ENCODE measurements at places on chromosomes 3 and 15.

DNA sequence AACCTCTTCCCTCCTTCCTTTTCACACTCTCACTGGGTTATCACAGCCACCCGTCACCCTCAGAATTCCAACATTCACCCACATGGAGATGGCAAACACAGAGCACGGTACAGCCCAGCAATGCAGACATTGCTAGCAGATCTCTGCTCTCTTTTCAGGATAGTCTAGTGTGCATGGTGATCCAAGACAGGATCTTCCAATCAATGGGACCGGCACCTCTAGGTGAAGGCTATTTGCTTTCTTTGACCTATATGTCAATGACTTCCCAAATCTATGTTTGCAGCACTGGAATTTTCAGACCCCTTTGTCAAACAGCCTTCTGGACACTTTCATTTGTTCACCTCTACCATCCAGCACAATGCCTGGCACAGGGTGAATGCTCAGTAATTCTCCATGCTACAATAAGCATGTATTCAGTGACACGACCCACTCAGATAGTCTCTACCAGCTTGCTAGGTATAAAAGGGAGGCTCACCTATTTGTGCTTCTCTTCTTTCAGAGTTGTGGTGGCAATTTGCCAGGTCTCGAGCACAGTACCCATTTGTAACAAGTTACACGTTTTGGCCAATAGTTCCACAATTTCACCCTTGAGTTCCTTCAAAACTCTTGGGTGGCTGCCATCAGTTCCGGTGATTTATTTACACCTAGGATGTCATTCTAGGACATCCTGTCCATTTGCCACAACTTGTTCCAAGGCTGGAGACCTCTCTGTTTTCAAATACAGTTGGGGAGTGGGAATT is 279.1 kb upstream of the ICE2 start:
- no peak for DNase-seq

GRCh38 chr3:145815707-145816413 is 345.1 kb downstream of the PLOD2 start:
- DNase-seq = no peak

GRCh38 chr3:18432752-18433151 is 7.6 kb upstream of the SATB1 start:
- no peak for DNase-seq

GRCh38 chr3:171366043-171366442 is 94.2 kb downstream of the TNIK start:
- no peak for DNase-seq

- DNase-seq = peak; percentile 4
Observed at GRCh38 chr3:127822682-127823425, 539 bp upstream of the MGLL start.

DNA sequence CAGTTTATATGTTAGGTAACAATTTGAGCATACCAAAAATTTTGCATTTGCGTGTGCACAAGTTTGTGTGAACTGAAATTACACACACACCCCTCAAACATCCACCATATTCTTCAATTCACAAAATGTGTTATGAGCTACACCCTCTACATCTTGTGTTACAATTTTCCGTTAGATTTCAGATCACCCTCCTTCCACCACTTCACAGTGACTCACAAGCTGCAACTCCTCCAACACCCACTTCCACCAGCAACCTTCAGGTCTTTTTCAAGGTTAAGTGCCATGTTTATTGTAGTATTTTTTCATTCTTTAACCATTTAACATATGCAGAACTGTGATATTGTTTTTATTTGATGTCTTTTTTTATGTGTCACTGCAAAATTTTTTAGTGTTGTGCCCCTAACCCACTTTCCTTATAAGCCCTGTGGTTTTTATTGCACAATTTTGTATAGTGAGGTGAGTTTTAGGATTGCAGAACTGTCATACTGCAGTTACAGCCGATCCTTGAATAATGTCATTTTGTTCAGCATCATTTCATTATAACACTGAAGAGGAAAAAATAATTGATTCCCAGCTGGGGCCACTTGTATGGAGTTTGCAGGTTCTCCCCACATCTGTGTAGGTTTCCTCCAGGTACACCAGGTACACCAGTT is 148.9 kb downstream of the PLCL2 start:
- DNase-seq = no peak

GRCh38 chr15:69958496-69959084 is 139.1 kb downstream of the TLE3 start:
- no peak for DNase-seq

DNA sequence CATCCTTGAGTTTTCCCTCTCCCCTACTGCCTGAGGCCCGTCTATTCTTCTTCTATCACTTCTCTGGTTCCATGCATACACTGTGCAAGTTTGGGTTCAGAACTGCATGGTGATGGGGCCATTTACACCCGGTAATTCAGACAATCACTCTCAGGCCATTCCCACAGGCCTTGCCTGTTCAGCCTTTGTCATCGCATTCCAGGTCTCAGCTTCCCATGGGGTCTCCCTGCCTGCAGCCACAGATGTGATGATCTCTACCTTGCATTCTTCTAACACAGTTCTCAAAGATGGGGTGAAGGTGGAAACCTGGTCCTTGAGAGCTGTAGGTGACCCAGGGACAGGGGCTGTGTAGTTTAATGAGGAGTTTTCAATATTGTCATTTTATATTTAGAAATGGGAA is 209.2 kb upstream of the TOPAZ1 start:
- DNase-seq = no peak

GRCh38 chr15:58840048-58840447 is 68.9 kb downstream of the MINDY2 start:
- DNase-seq = no peak

DNA sequence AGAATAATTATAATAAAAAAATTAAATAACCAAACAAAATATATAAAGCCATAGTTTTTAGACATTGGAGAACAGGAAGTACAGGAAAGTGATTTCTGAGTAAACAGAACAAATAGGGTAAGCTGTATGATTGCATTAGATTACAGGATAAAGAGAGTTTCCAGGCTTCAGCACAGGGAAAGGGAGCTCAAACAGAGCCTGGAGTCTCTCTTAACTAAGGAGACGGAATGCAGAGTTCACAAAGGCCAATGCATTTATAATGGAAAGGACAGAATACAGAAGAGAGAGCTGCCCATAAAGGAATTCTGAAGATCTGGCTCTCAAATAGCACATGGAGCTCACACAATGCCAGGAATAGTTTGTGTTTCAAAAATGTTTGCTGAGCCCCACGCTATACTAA is 42.0 kb upstream of the OTOL1 start:
- DNase-seq = no peak

DNA sequence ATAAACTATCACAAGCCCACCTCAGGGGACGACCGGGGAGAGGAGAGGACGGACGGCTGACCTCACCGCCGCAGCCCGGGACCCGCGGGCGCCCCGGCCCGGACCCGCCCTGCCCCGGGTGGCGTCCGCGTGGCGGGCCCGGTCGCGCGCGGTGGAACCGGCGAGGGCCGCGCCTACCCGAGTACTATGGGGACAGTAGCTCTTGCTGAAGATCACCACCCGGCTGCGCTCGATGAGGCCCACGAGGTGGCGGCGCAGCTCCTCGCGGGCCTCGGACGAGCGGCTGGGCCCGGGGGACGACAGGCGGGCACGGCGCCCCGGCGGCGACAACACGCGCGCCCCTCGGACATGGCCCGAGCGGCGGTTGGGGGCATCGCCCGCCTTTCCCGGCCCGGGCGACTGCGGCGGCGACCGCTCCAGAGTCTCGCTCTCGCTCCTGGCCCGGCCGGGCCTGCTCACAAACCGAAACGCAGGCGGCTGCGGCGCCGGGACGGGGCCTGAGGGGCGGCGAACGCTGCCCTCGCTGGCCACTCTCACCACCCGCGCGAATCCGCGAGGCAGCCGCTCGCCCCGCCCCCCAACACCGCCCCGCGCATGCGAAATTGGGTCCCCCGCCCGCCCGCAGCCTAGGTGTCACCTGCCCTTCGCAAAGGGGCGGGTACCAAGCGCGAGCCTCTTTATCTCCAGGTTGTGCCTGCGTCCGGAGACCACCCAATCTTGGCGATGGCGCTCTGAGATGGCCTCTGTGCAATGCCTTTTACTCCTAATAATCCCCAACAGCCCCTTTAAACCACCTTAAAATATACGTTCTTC is at the start of gene TXNRD3:
Gene TXNRD3 (minus strand): TSS at position 554 of the 813 bp plus-strand sequence.
- DNase-seq = peak; percentile 59

- no peak for DNase-seq
Observed at GRCh38 chr3:106452096-106452495, 583.3 kb upstream of the CBLB start.

- no peak for DNase-seq
Observed at GRCh38 chr3:4575381-4575780, 82.2 kb downstream of the ITPR1 start.

GRCh38 chr3:159126261-159127020 is 324.6 kb downstream of the MFSD1 start:
- DNase-seq = no peak
